NCI-H187 treated with DMSO at 0.1 percent for 48 hours (cell line): ENCODE measurements at places on chromosomes 3 and 15.

DNA sequence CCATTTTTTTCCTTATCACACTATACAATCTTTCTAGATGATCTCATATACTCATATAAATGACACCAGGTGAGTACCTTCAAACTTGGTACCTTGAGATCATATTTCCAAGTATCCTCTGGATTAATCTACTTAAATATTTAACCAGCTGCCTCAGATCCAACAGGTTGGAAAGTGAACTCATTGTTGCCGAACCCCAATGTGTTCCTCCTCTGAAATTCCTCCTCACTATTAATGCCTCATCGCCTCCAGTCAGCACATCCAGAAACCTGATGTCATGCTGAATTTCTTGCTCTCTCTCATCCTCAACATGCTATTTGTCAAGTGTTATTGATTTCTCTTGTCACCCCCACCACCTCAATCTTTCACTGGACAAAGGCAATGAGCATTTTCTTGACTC lies 221.8 kb downstream of the FMN1 start:
- DNase-seq, result no peak

DNA sequence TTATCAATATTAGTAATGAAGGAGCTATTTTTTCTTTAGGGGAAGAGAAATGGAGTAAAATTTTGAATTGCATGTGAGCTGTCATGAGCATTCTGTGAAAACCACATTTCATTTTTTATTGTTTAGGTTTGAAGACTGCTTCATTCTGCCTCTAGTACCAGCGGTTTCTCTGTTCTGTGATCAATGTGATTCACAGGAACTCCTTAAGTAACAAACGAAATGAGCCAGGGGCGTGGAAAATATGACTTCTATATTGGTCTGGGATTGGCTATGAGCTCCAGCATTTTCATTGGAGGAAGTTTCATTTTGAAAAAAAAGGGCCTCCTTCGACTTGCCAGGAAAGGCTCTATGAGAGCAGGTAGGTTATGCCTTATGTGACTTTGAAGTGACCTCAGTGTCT lies 13.0 kb downstream of the NIPA2 start:
- DNase-seq, result no peak

DNA sequence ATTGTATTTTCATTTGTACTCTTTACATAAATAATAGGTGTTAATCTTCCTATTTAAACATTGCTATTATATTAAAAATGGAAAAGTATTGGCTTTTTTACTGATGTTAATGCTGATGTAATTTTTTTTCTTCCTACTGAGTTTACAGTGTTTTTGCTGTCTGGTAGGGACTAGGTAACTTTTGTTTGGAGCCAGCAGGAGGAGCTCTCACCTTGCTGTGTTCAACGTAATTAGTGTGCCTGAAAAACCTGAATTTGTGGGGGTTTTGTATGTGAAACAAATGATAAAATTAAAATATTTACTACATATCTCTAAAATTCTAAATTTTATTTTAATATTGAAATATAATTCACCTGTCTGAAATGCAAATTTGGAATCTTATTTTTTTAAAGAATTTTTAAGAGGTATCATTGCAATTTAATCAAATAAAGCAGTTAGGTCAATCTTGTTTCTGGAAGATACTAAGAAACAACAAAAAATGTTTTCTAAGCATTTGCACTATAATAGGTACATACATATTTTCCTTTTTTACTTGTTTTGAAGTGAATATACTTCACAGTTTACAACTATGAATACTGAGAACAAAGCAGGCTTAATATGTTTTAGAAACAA lies 48.8 kb downstream of the EPHA6 start:
- no peak for DNase-seq

GRCh38 chr3:160810362-160811236 lies 54.6 kb downstream of the PPM1L start:
- no peak for DNase-seq

- no peak for DNase-seq
Measured at GRCh38 chr3:87082796-87083440, 92.0 kb upstream of the VGLL3 start.

- DNase-seq, result no peak
Measured at GRCh38 chr3:56616478-56617006, 59.6 kb downstream of the CCDC66 start.

DNA sequence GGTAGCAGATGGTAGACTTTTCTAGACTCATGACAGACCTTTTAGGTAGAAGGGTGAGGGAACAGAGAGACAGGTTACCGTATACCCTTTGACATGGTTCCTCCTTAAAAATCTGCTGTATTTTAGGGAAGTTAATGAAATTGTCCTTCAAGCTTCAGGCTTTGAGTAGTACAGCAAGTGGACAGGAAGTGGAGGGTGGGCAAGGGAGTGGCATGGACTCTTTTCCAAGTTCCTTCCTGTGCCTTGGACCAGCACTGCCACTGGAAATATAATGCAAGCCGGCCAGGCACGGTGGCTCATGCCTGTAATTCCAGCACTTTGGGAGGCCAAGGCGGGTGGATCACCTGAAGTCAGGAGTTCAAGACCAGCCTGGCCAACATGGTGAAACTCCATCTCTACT lies 156.1 kb upstream of the LRRFIP2 start:
- no peak for DNase-seq

DNA sequence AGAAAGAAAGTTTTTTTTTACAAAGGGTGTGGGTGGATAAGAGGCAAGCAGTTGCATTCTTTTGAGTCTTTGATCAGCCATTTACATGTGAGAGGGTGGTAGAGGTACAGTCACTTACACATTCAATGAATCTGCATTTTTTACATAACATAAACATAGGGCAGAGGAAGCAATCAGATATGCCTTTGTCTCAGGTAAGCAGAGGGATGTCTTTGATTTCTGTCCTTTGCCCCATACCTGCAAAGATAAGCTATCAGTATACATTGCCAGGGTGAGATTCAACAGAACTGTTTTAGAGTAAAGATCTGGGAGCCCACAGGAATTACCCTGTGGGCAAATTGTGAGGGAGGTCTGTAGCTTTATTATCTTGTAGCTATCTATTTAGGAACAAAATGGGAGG lies 5.4 kb upstream of the PPP1R2 start:
- DNase-seq, result no peak

DNA sequence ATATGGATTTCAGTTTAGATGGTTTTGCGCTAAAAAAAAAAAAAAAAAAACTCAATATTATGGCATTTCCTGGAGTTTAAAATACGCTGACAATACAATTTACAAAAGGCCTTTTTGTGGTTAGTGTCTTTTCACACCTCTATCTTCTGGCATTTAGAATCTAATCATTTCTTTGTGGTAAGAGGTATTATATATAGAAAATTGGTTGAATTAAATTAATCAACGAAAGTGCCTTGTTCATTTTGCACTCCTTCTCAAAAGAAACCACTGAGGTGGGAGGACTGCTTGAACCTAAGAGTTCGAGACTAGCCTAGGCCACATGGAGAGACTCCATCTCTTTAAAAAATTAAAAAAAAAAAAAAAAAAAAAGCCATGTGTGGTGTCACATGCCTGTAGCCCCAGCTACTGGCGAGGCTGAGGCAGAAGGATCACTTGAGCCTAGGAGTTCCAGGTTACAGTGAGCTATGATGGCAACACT lies 90.0 kb upstream of the ICE2 start:
- DNase-seq, result no peak

DNA sequence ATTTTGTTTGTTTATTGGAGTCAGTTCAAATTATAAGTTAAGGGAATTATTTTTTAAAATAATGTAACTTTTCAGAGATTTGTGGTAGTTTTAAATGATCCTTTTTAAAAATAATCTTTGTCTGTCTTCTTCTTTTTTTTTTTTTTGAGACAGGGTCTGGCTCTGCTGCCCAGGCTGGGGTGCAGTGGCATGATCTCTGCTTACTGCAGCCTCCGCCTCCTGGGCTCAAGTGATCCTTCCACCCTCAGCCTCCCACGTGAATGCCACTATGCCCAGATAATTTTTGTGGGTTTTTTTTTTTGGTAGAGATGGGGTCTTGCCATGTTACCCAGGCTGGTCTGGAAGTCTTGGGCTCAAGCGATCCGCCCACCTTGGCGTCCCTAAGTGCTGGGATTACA lies 12.6 kb downstream of the FNDC3B start:
- no peak for DNase-seq

DNA sequence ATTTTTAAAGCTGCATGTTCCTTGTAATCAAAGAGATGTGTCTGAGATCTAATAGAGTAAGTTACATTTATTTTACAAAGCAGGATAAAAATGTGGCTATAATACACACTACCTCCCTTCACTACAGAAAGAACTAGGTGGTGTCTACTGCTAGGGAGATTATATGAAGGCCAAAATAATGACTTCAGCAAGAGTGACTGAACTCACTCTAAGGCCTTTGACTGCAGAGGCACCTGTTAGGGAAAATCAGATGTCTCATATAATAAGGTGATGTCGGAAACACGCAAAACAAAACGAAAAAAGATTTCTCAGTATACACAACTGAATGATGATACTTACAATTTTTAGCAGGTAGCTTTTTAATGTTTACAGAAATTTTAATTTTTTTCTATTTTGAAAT lies 19.1 kb downstream of the B3GNT5 start:
- DNase-seq, result no peak

GRCh38 chr3:99895131-99895696 lies 77.6 kb downstream of the CMSS1 start:
- no peak for DNase-seq
